T-helper 1 cell treated with Interleukin-12 subunit alpha and Interleukin-12 subunit beta and Interleukin-4 antibody, amounts not matched to agents 30 ng/mL and 1 ng/mL, for 36 hours (primary cell): ENCODE measurements at places on chromosomes 11 and 22. TPM values are rescaled to one million over a fixed set of nuclear protein-coding genes. Genes with fewer than 3 reads are reported as not detected.

Gene UBQLNL
- 0.12 and 0.34 TPM in 2 replicates for total RNA-seq

Gene KCNJ5
- not detected in 2 replicates for total RNA-seq

Gene FOLR3
- total RNA-seq: not detected in 2 replicates

Gene TMEM138
- total RNA-seq: 64.6 and 71.3 TPM in 2 replicates

Gene MYBPC3
- total RNA-seq: not detected in 2 replicates

Gene UPK3A
- not detected in 2 replicates for total RNA-seq

Gene SUSD2
- total RNA-seq: 1.2 and 1.6 TPM in 2 replicates

Gene FAM111B
- total RNA-seq: 63.3 and 63.7 TPM in 2 replicates

Gene HORMAD2
- total RNA-seq: 0.10 TPM in 1 of 2 replicates, not detected in the other

Gene NRGN
- total RNA-seq: 2.4 and 3.1 TPM in 2 replicates

Gene A4GALT
- not detected in 2 replicates for total RNA-seq

Gene TNNI2
- not detected in 2 replicates for total RNA-seq

Gene DNAJB13
- total RNA-seq: 0.10 TPM in 1 of 2 replicates, not detected in the other
